BJ (cell line): ENCODE measurements at places on chromosomes 4 and X.
A peak's percentile ranks its signal among the peaks of the same experiment; 100 is the strongest.

- no peak for DNase-seq
These were observed 23.9 kb upstream of the MSN start for GRCh38 chrX:65643531-65644052.

DNA sequence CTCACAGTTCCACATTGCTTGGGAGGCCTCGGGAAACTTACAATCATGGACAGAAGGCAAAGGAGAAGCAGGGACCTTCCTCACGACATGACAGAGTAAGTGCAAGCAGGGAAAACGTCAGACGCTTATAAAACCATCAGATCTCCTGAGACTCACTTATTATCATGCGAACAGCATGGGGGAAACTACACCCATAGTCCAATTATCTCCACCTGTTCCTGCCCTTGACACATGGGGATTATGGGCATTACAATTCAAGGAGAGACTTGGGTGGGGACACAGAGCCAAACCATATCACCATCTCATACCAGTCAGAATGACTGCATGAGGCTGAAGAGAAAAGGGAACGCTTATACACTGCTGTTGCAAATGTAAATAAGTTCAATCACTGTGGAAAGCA is 1066.9 kb upstream of the PCDH7 start:
- DNase-seq: no peak

GRCh38 chr4:83677656-83678055 is 141.7 kb downstream of the GPAT3 start:
- DNase-seq: peak; percentile 82

- no peak for DNase-seq
These were observed 319 bp upstream of the MAGEH1 start for GRCh38 chrX:55451626-55451989.

DNA sequence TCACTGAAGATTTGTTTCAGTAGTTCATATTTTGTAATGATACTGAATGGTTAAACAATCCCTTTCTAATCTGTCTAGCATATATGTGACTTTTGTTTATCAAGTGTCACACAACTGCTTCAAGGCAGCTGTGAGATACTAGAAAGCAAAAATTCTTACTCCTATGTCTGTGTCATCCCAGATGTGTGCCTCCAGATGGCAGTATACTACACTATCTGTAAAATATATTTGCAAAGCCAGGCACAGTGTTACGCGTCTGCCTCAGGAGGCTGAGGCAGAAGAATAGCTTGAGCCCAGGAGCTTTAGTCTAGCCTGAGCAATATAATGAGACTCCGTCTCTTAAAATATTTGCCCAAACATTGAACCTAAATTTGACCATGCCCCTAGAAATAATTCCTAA is 4.0 kb downstream of the NUDT10 start:
- DNase-seq: no peak

DNA sequence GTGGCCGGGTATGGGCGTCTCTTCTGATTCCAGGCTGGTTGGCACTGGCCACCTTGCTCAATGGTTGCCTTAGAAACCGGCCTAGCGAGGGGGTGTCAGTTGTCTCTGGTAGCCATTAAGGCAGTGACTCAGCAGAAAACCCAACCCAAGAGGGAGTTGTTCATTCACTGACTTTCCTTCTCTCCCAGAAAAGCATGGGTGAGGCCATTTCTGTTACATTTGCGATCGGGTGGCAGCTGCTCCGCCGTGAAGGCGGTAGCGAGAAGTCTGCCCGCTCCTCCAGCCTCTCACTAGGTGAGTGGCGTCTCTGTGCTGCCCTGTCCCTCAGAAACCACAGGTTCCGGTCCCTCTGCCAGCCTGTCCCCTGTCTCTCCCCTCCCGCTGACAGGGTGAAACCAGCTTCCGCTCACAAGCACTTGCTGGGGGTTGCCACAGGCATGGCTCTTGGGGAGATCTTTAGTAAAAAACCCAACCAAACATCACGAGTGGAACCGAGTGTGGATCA is 17.4 kb downstream of the IRAK1 start:
- no peak for DNase-seq
